ENCODE measurements at places on chromosomes 12 and 14.

DNA sequence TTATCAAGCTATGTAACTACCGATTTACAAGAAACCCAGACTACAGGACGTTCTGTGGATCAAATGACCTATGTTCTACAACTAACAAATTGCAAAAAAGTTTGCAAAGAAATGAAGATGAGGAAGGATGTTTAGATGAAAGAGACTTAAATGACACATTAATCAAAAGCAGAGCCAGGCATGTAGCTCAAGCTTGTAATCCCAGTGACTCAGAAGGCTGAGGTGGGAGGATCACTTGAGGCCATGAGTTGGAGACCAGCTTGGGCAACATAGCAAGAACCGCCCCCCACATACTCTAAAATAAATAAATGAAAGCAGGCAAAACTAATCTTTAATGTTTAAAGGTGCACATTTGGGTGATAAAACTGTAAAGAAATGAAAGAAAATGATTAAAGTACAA, 331.9 kb downstream of the BTG1 start:
- H3K27ac ChIP-seq: peak overlapping the region; percentile 83
- peaks cover 14% of the 10 kb centered on the region for H3K4me1 ChIP-seq
- H3K36me3 ChIP-seq: no peaks in the 10 kb centered on the region

DNA sequence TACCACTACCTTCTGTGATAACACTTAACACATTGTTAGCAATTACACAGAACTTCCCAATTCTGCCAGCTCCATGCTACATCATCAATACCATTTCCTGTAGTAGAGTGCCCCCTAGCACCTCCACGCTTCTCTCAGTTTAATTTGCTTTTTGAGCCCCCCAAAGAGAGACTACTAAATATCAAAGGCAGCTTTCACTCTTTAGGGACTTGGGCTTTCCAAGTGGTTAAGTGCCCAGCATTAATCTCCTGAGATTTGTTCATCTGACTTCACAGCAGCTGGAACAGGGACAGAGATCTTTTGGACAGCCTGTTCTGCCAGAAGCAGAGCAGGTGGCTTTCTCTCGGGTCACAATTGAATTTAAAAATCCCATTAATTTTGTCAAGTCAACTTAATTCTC, 954.9 kb downstream of the DIO2 start:
- H3K27ac ChIP-seq: no peak overlapping the region
- DNase-seq: no peak
- H3K4me3 ChIP-seq: no peak overlapping the region

DNA sequence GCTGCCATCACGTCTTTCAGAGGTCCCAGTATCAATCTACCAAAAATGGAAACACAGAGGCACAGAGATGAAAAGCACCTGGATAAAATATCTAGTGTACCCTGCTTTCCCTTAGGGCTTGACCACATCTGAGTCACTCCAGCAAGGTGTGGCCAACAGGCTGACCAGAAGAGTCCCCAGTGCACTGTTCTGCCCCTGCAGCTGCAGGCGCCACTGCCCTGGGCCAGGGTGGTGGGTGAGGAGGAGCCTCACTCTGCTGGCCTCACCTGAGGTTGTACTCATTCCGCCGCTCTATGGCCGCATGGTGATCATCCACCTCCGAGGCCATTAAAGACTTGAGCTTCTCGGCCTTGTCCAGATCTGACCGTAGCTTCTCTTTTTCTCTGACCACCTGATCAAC, 60.4 kb downstream of the NIN start:
- H3K4me1 ChIP-seq: no peaks in the 10 kb centered on the region
- no peak for DNase-seq
- H3K36me3 ChIP-seq: peaks cover 33% of the 10 kb centered on the region
- no peak overlapping the region for H3K4me3 ChIP-seq
- H3K27ac ChIP-seq: no peak overlapping the region

- no peaks in the 10 kb centered on the region for H3K27me3 ChIP-seq
- no peak for DNase-seq
- H3K4me1 ChIP-seq: no peaks in the 10 kb centered on the region
- H3K4me3 ChIP-seq: no peak overlapping the region
- no peaks in the 10 kb centered on the region for H3K36me3 ChIP-seq
These were observed 241.2 kb upstream of the FKBP4 start for GRCh38 chr12:2553388-2554126.

- peak; percentile 67 for DNase-seq
- peaks cover 16% of the 10 kb centered on the region for H3K36me3 ChIP-seq
- peak overlapping the region; percentile 100 for H3K27ac ChIP-seq
- H3K4me3 ChIP-seq: peak overlapping the region; percentile 96
- peaks cover 93% of the 10 kb centered on the region for H3K4me1 ChIP-seq
These were observed 3.7 kb downstream of the SELPLG start for GRCh38 chr12:108629824-108630476.

DNA sequence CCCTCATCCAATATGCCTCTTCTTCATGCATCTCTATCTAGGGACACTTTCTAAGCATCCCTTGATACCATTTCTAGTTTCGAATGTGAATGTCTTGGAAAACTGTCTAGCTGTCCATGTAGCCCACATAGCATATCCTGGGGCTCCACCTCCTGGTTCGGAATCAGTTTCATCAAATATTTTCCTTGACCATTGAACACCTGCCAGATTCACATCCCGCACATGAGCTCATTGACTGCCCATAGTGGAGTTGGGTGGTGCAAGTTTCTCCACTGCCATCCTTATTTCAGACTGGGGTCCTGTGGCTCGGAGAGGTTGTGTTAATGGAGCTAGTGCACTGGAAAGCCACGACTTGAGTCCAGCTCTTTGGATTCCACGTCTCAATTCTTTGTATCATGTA, 58.6 kb upstream of the TMEM263 start:
- no peak overlapping the region for H3K4me3 ChIP-seq
- no peak for DNase-seq
- no peaks in the 10 kb centered on the region for H3K4me1 ChIP-seq
- no peak overlapping the region for H3K27ac ChIP-seq
- H3K27me3 ChIP-seq: peaks cover 4% of the 10 kb centered on the region
- no peaks in the 10 kb centered on the region for H3K36me3 ChIP-seq

GRCh38 chr12:44307506-44308168, 471.8 kb downstream of the TMEM117 start:
- H3K4me3 ChIP-seq: no peak overlapping the region
- H3K36me3 ChIP-seq: peaks cover 8% of the 10 kb centered on the region
- H3K27me3 ChIP-seq: no peaks in the 10 kb centered on the region
- DNase-seq: no peak
- H3K4me1 ChIP-seq: no peaks in the 10 kb centered on the region

DNA sequence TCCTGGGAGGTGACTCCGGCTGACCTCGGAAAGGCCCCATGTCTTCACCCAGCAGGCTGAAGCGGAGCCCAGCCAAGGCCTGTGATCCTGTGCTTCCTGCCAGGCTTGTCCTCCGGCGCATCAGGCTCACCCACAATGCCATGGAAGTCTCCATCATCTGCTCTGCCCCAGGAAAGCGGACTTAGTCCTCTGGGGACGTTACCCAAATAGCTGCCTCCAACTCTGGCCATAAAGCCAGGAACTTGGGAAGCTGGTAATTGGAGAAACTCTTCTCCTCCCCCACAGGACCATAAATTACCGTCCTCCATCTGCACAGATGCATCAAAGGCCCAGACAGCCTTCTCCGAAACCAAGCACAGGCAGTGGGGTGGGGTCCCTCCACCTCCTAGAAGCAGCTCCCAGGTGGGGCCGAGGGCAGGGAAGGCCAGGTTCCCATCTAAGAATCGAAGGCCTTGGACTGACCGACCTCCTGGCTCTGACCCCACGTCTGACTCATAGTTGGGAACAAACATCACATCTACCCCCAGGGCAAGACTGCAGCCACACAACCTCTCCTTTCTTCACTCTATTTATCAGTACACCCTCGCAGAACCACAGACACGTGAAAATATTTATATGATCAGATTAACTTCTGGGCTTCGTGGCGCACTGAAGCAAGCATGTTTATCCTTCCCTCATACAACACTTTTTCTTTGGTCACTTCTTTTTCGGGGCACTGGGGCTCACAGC, 56.4 kb downstream of the PITPNM2 start:
- H3K36me3 ChIP-seq: peaks cover 8% of the 10 kb centered on the region
- peaks cover 2% of the 10 kb centered on the region for H3K27me3 ChIP-seq
- H3K27ac ChIP-seq: no peak overlapping the region
- H3K4me3 ChIP-seq: no peak overlapping the region

DNA sequence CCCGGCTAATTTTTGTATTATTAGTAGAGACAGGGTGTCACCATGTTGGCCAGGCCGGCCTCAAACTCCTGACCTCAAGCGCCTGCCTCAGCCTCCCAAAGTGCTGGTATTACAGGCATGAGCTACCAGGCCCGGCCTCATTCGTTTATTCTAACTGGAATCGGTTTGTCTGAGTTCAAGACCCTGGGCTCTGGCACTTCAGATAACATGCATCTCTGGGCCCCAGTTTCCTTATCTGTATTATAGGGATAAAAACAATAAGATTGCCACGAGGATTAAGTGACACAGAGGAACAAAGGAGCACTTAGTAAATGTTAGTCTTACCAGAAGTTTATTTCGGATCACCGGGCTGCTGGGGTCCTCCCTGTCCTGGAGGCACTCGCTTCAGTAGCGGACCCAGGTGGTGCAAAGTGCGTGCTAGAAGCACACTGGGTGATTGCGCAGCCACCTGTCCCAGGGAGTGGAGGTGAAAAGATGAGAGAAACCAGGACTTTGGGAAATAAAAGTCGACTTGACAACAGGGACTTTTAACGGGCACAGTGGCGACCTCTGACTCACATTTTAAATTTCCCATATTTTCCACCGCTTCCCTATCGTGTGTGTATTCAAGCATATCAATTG, 37.5 kb downstream of the ACACB start:
- peak overlapping the region; percentile 71 for H3K27ac ChIP-seq
- no peak for DNase-seq
- H3K27me3 ChIP-seq: peaks cover 2% of the 10 kb centered on the region
- no peaks in the 10 kb centered on the region for H3K36me3 ChIP-seq
- H3K4me1 ChIP-seq: peaks cover 20% of the 10 kb centered on the region
- peak overlapping the region; percentile 87 for H3K4me3 ChIP-seq

GRCh38 chr14:99075771-99076375, 196.1 kb downstream of the BCL11B start:
- no peaks in the 10 kb centered on the region for H3K36me3 ChIP-seq
- H3K27ac ChIP-seq: no peak overlapping the region
- no peak overlapping the region for H3K4me3 ChIP-seq
- DNase-seq: no peak
- H3K4me1 ChIP-seq: no peaks in the 10 kb centered on the region

DNA sequence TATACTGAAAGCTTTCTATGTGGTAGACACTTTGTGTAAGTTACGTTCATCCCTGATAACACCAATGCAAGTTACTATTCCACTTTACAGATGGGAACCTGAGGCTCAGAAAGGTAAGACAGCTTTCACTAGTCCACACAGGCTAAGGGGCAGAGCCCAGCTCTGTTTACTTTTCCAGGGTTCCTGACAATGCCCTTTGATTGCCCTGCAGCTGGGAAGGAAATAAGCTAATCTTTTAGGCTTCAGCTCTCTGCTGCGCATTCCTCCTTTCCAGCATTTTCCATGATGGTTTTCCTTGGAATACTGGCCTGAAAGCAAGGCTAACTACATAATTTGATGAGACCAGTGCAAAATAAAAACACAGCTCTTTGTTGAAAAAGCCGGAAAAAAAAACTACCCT, 185.7 kb upstream of the BTG1 start:
- no peak overlapping the region for H3K27ac ChIP-seq
- peaks cover 17% of the 10 kb centered on the region for H3K4me1 ChIP-seq
- no peak for DNase-seq
- no peak overlapping the region for H3K4me3 ChIP-seq
- H3K36me3 ChIP-seq: peaks cover 4% of the 10 kb centered on the region
- peaks cover 4% of the 10 kb centered on the region for H3K27me3 ChIP-seq

DNA sequence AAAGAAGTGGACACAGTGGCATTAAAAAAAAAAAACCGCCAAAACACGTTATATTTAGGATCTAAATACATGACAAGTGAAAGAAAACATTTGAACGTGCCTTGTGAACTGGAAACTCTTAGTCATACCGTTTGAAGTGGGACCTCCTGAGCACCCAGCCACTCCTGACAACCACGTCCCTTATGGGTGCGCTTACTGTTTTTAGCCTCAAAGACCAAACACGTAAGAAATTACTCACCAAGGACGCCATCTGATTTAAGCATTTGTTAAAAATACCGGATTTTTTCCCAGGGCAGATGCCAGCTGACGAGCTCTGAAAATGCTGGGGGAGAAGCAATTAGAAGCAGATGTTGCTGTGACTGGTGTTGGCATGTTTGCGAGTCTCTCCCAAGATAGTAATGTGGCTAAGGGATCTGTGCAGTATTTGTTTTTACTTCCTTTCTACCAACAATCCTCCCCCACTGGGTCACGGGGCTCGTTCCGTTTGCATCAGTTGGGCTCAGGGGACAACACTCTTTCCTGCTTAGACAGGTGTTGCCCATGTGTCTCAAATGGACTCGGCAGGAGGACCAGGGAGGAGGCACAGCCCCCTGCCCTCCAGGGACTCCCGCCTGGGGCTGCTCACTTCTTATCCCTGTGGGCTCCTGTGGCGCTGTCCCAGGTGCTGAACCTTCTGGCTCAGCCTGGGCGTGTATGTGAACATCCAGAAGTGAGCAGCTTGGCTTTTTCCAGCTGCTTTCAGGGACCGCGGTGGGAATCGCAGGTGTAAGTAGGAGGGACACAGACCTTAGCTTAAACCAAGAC, 101.0 kb downstream of the BEGAIN start:
- peaks cover 7% of the 10 kb centered on the region for H3K4me1 ChIP-seq
- no peak overlapping the region for H3K27ac ChIP-seq
- peaks cover 23% of the 10 kb centered on the region for H3K36me3 ChIP-seq
- peak; percentile 9 for DNase-seq

DNA sequence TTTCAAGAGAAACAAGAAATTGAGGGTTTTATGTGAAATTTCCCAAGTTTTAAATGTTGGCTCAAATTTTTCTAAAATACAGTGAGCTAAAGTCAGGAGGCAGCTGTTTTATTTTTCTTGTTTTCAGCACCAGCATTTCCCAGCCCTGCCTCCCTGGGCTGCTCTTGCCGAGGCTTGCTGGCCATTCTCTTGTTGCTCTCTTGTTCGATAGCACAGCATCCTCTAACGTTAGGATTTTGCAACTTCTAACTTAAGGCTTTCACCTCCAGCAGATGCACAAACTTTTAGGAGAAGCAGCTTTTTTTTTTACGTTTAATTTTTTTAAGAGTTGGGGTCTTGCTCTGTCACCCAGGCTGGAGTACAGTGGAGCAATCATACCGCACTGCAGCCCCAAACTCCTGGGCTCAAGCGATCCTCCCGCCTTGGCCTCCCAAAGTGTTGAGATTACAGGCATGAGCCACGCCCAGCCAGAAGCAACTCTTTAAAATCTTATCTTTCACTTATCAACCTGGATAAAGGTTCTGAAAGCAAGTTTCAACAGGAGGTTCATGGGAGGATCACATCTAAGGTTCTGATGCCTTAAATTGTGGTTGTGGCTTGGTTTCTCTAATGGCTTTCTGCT, 40.2 kb downstream of the B4GALNT3 start:
- H3K27me3 ChIP-seq: peaks cover 2% of the 10 kb centered on the region
- peaks cover 9% of the 10 kb centered on the region for H3K4me1 ChIP-seq
- H3K4me3 ChIP-seq: no peak overlapping the region
- no peak for DNase-seq
- no peaks in the 10 kb centered on the region for H3K36me3 ChIP-seq

DNA sequence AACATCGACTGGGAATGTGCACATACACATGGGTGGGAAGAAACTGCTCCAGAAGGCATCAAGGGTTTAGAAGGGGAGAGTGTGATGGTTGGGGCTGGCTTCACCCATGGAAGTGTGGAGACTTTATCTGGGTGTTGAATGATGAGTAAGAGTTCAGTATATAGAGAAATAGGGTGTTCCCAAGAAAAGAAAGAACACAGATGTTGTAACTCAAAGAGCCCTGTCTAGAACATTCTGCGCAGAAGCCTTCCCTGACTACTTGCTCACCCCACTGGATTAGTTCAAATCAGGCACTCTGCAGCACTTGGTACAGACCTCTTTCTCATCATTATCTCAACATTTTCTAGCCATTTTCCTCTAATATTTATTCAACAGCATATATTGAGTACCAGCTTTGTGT, 491.7 kb downstream of the SNAPC1 start:
- no peak overlapping the region for H3K27ac ChIP-seq
- H3K4me1 ChIP-seq: no peaks in the 10 kb centered on the region
- H3K4me3 ChIP-seq: no peak overlapping the region
- no peaks in the 10 kb centered on the region for H3K27me3 ChIP-seq
- H3K36me3 ChIP-seq: no peaks in the 10 kb centered on the region
